HS-27A (cell line): ENCODE measurements at places on chromosomes 1 and 21.

GRCh38 chr21:26125433-26126167 is 45.0 kb downstream of the APP start:
- DNase-seq = no peak

DNA sequence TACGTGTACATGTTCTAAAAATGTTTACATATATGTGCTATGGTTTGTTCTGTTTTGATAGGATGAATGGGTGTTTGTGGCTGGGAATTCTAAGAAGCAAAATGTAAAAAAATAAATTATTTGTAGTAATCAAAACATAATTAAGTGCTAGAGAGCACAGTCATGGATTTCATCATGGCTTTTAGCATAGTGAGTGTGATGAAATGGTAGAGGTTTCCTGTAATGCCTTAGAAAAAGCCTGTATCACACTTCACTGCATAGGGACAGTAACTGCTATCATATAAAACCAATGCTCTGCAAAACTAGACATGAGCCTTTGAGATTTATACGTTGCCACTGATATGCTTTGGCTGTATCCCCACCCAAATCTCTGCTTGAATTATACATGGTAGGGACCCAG is 99.8 kb downstream of the PTGER3 start:
- no peak for DNase-seq

- no peak for DNase-seq
Measured at GRCh38 chr21:34732388-34732821, 63.6 kb downstream of the CLIC6 start.

DNA sequence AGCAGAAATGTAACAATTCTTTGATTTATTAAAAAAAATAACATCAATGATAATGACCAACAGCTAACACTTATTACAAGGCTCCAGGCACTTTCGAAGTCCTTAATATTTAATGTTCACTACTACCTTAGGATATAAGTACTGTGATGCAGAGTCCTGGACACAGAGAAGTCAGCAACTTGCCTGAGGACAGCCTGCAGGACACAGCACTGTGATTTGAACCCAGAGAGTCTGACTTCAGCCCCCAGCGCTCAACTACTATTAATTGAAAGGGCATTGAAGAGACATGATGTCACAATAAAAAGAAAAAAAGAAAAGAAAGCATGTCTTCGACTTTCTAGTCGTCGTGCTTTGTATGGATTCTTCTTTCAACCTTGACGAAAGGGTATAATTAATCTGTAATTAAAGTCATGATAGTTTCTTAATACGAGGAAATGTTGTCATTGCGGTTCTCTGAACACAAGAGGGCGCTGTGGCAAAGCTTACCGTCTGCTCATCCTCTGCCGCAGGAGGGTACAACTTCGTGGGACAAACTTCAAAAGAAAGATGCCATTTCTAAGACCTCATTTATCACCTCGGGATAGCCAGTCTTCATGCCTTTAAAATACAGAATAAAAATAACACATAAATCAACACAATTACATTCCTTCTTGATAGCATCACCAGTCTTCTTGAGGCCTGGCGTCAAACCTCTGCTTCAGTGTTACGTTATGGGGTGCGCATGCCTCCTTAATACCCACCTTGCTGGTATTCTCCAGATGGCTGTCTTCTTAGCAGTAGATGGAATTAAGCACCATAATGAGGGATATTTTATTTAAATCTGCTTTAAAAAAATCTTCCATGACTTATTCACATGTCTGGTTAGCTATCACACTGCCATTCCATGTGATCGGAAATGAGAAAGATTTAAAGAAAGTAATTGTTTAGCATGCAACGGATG is 240.1 kb downstream of the DISC1 start:
- peak; percentile 24 for DNase-seq

GRCh38 chr1:201726700-201727099 is 102.3 kb upstream of the IPO9 start:
- no peak for DNase-seq

- no peak for DNase-seq
Measured at GRCh38 chr1:14350197-14350596, 248.3 kb upstream of the KAZN start.

DNA sequence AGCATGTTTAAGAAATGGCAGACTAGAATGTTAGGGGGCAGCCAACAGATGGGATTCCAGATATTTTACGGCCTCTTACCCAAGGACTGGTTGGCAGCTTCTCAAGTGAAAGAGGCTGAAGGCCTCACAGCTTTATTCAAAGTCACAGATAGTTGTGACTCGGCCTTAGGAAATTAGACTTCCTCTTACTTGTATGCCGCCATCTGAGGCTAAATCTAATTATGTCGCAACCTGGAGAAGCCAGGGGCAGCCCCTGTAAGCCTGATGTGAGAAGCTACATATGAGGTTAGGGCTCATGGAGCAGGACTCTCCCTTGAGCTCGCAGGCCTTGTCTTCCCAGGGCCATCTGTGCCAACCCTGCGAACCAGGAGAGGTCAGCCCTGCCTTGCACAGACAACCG is 352.5 kb downstream of the HHAT start:
- no peak for DNase-seq

GRCh38 chr1:198268784-198269645 is 112.2 kb downstream of the NEK7 start:
- no peak for DNase-seq

DNA sequence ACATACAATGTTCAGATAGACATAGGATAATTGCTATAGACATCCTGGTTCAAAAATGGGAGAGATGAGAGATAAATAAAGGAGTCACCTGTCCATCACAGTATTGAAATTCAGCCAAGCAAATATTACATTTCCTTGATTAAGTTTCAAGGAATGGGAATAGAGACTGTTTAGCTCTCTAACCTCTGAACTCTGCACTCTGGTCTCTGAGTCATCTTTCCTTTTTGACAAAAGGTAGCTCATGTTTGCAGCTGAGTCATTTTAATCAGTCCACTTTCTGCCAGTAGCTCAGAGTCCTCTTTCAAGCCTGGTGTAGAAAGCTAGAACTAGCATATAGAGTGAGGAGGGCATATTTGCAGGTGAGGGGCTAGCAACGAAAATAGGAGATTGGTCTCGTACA is 51.4 kb upstream of the GJA8 start:
- DNase-seq = no peak

GRCh38 chr1:174413632-174414031 is 34.1 kb upstream of the GPR52 start:
- DNase-seq = no peak

DNA sequence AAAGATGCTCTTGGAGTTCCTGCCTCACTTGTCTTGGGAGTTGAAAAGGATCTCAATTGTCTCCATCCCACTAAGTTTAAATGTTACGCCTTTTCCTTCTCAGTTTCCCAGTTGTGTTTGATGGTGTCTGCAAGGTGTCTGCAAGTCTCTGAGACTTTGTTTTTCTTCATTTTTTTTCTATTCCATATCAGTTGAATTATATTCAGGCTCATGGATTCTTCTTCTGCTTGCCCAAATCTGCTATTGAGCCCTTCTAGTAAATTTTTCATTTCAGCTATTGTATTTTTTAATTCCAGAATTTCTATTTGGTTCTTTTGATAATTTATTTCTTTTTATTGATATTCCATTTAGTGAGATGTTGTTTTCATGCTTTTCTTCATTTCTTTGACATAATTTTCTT is 47.4 kb upstream of the TSHB start:
- no peak for DNase-seq

DNA sequence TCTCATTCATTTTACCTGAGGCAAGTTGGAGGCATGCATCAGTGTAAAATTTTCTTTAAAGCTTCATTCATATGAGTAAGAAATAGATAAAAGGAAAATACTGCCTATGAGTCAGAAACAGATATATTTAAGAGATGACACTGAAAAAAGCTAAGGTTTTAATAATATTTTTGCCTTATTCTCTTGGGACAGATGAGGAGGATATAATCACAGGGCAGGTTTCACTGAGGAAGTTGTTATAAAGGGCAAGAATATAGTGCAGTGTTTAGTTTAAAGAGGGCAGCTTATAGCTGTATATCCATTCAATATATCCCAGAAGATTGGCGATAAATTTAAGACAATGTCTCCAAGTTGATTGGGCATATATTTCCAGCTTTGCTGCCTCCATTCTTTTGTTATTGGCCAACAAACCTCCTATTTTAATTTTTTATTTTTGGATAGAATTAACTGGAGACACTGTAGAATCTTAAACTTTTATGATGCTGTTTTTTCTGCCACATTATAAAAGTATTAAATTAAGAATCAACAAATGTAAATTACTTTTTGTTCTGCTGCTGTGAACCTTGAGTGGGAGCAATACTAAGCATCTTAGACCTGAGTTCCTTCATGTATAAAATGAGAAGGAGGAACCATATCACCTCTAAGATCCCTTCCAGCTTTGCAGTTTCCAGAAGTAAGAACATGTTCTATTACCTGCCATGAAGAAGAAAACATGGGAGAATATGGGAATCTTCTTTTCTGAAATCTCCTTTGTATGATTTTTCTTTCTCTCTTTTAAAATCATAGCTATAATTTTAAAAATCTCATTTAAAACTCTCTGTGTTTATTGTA is 171.6 kb downstream of the S1PR1 start:
- no peak for DNase-seq

- DNase-seq = no peak
Measured at GRCh38 chr1:5913078-5913845, 79.0 kb downstream of the NPHP4 start.

DNA sequence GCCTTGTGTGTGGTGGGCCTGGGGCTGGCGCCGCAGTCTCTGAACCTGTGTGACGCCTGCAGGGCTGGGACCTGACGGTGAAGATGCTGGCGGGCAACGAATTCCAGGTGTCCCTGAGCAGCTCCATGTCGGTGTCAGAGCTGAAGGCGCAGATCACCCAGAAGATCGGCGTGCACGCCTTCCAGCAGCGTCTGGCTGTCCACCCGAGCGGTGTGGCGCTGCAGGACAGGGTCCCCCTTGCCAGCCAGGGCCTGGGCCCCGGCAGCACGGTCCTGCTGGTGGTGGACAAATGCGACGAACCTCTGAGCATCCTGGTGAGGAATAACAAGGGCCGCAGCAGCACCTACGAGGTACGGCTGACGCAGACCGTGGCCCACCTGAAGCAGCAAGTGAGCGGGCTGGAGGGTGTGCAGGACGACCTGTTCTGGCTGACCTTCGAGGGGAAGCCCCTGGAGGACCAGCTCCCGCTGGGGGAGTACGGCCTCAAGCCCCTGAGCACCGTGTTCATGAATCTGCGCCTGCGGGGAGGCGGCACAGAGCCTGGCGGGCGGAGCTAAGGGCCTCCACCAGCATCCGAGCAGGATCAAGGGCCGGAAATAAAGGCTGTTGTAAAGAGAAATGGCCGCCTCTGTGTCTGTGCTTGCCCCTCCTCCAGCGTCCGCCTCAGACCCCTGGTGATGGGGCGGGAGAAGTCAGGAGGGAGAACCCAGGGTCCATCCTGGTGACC is 788 bp downstream of the ISG15 start:
- no peak for DNase-seq

GRCh38 chr21:34625030-34625593 is 10.2 kb upstream of the RCAN1 start:
- DNase-seq = no peak

- DNase-seq = no peak
Measured at GRCh38 chr1:9701665-9702064, 50.1 kb downstream of the PIK3CD start.

DNA sequence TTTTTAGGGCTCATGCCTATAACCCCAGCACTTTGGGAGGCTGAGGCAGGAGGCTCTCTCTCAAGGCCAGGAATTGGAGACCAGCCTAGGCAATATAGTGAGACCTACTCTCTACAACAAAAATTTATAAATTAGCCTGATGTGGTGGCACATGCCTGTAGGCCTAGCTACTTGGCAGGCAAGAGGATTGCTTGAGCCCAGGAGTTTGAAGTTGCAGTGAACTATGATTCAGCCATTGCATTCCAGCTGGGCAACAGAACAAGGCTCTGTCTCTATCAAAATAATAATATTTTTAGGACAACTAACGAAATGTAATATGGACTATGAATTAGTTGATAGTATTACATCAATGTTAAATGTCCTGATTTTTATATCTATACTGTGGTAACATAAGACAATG is 68.8 kb upstream of the ARID1A start:
- no peak for DNase-seq

DNA sequence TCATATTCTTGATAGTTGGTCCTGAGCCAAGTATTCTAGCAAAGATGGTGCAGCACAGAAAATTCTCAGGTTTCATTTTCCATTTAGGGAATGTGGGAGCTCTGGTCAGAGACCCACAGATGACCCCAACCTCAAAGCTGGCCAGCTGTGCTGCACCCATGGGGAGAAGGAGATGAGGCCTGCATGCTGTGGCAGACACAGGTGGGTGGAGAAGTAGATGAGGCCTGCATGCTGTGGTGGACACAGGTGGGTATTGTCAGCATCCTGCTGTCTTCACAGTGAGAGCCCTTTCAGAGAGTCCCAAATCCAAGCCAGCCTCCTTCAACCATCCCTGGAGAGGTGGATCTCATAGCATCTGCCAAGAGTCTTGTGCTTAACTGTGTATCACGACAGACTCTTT is 77.7 kb downstream of the DSCAM start:
- no peak for DNase-seq

DNA sequence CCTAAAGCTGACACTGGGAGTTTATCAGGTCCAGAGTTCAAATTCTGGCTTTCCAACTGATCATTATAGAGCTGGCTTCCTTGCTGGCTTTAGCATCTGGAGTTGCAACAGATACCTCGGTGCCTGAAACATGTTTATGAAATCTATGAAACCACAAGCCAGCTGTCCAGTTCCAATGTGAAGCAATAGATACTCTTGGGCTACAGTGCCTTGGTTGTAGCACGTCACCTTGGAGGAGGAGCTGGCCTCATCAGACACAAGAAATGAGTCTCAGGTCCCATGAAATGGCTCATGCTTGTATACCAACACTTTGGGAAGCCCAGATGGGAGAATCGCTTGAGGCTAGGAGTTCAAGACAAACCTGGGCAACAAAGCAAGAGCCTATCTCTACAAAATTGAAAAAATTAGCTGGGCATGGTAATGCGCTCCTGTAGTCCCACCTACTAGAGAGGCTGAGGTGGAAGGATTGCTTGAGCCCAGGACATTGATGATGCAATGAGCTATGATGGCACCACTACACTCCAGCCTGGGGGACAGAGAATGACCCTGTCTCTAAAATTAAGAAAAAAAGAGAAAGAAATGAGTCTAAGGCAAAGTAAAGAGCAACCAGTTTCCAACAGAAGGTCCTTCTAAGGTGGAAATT is 132.5 kb upstream of the ZNF648 start:
- DNase-seq = no peak

DNA sequence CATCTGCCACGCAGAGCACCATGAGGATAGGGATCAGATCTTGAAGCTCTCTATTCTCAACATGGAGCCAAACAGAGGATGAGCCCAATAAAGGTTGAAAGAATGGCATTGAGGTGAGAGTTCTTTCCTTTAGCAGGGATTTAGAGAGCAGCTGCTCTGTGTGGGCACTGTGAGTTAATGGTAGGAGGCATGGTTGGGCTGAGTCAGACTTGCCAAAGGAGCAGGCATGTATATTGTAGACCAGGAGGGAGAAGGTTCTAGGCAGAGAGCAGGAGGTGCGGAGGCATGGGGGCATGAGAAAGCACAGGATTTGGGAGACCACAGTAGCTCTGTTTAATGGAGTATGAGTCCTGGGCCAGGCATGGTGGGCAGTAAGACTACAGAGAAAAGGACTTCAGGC is 32.0 kb downstream of the TMEM53 start:
- DNase-seq = no peak
